CD8-positive, alpha-beta memory T cell (primary cell): ENCODE measurements at places on chromosomes 13 and 19.

DNA sequence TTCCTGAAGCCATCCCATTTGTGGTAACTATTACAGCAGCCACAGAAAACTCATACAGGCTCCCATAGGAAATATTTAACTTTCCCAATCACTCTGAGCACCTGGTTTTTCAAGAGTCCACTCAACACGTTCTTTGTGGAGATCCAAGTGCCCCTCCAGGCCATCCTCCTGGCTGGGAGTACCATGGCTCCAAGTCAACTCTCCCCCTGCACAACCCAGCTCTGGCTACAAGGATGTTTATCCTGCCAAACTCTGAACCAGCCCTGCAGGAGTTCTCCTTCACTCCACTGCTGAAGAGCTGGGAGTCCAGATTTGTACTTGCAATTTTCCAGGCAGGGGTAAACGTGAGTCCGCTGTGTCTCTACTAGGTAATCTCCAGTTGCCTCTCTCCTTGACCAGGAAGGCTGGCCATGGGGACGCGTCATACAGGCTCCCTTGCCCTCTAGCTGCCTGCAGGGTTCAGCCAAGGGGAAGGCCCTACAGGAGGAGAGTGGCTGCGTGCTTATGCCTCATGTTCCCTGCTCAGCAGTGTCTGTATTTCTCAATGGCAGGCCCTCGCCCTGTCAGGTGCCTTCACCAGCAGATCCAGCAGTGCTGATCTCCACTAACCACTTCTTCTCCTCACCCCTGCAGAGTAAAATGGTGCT, 29.9 kb upstream of the ARGLU1 start:
- DNase-seq = no peak

DNA sequence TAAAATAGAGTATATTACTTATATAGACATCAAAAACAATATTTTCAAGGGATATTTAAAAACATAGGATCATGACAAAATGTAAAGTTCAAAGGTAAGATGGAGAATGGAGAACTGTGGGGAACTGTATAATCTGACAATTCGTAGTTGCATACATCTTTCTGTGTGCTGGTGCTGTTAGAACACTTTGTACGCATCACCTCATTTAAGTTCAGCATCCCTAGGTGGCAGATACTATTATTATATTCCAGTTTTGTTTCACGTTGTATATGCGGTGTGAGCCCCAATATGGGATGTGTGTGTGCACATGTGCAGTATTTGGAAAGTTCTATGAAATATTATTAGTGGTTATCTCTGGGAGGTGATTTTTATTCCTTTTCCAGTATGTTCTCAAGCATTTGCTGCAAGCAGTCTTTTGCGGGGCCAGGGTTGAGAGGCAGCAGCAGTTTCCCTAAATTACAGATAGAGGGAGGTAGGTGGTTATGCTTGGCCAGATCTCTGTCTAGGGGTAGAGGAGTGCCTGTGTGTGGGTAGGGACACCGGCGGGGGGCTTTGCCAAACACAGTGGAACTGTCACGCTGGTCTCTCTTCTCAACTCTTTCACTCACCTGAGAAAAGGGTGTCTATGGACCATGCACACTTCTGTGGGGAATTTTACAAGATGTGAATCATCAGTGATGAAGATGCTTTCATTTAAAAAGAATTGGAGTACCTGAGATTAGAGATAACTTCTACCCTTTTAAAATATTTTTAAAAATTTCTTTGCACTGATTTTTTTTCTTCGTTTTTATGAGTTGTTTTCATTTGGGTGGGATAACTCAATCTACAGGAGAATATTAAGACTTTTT, 55.6 kb upstream of the ALOX5AP start:
- peak; percentile 33 for DNase-seq

DNA sequence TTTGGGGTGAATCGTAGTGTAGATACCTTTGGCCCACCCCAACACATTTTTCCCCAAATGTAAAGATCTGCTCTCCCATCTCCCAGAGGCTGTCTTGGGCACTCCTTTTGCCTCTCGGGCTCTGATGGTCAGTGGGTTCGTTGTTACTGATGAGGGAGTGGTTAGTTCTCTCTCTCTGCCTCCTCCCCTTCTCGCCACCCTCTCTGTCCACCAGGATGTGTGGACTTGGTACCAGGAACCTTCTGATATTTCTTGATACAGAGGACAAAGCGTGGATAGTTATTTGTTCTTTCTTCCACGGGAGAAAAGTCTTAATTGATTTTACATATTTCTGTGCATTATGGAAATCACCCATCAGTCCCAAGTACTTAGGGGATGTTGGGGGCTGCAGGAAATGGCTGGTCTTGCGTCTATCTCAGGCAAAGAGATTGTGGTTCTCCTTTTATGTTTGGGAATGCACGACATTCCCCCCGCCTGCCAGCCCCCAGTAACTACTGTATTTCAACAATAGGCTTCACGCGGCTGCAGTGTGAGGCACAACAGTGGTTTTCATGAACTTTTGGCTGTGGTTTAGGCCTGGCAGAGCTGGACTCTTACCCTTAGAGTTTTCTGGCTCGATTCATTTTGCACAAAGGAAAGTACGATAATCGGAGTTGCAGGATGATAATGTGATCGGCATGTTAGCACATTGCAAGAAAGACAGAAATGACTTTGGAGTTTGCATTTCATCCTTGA, 79.0 kb upstream of the ZNF536 start:
- no peak for DNase-seq

DNA sequence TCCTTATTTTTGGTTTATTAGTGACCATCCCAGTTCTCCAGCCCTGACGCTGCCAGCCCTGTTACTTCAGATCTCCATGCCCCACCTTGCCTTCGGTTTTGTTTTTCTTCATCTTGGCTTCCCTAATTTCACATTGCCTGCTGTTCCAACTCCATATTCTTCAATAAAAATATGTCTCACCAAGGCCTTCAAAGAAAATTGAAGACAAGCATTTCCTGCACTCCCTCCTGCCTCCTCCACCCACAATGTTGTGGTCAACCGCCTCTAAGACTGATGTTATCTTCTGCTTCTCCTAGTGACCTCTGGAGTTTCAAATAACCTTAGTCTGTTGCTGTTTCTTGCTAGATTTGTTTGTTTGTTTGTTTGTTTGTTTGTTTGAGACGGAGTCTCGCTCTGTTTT, 14.6 kb downstream of the PLD3 start:
- no peak for DNase-seq

- no peak for DNase-seq
Observed at GRCh38 chr19:292281-292884, 1.2 kb upstream of the PLPP2 start.

DNA sequence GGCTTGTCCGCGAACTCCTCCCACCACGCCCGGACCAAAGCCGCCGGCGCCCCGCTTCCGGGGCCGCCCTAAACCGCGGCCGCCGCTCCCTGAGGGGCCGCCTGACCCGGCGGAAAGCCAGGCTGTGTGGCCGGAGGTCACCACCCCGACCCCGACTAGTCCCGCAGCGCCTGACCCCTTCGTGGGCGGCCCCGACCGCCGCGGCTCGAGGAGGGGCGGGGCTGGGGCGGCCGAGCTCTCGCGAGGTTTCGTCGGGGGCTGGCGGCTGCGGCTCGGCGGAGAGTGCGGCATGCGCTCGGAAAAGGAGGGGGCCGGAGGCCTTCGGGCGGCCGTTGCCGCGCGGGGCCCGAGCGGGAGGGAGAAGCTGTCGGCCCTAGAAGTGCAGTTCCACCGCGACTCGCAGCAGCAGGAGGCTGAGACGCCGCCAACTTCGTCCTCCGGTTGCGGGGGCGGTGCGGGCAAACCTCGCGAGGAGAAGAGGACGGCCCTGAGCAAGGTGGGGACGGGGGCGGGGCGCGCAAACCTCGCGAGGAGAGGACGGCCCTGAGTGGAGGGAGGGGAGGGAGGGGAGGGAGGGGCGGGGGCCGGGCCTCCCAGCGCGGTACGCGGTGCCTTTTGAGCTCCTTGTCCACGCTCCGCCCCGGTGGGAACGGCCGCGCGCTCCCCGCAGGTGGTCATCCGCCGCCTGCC, at the start of gene UPF3A:
TSS of gene UPF3A (plus strand) at position 251 of the 690 bp plus-strand sequence. CDS start at position 290, 39 bp downstream.
- peak; percentile 91 for DNase-seq

DNA sequence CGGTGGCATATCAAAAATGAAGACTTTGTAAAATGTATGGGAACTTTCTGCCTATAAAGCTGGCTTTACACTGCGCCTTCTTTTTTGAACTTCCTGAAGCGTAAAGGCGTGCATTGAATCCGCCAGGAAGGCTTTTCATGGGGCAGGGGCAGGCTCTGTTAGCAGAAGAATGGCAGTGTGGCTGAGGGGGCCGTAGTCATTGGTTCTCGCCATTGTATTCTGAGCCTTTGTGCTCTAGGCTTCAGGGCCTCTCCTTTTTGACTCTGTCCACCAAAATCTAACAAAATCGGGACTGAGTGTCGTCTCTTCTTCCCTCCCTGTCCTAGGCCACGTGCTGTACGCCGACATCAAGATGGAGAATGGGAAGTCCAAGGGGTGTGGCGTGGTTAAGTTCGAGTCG, 14.1 kb downstream of the PRAM1 start:
- no peak for DNase-seq
